NCI-H510A (cell line): ENCODE measurements at places on chromosomes 3 and 15.

GRCh38 chr3:47425959-47426358 lies 45.1 kb downstream of the PTPN23 start:
- no peak for DNase-seq

- peak; percentile 99 for DNase-seq
These were observed 116.7 kb upstream of the CGNL1 start for GRCh38 chr15:57259568-57260040.

GRCh38 chr15:77988347-77989295 lies 88.9 kb downstream of the TBC1D2B start:
- peak; percentile 39 for DNase-seq

DNA sequence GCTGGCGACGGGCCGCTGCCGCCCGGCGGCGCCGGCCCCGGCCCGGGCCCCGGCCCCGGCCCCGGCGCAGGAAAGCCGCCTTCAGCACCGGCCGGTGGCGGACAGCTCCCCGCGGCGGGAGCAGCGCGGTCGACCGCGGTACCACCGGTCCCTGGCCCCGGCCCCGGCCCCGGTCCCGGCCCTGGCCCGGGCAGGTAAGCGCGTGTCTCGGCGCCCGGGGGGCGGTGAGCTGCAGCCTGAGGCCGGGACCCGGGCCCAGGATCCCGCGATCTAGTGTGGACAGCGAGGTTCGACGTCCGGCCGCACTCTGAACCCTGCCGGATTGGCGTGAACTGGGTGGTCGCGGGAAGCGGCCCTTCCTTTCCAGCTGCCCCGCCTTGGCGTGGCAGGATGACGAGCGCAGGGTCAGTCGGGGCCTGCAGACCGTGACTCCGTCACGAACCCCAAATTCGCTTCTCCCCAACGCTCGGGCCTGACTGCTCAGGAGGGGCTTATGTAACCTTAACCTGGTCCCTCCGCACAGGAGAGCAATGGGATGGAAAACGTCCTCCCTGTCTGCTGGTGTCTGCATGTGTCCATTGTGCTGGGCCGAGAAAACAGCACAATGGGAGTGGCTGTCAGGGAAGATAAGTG lies 472 bp downstream of the BSN start:
- no peak for DNase-seq

- DNase-seq: no peak
These were observed 477.4 kb downstream of the RSL24D1 start for GRCh38 chr15:54719325-54719724.

- DNase-seq: no peak
These were observed 9.7 kb upstream of the RNF7 start for GRCh38 chr3:141728355-141728892.

- no peak for DNase-seq
These were observed 48.3 kb downstream of the BTD start for GRCh38 chr3:15649858-15650257.

DNA sequence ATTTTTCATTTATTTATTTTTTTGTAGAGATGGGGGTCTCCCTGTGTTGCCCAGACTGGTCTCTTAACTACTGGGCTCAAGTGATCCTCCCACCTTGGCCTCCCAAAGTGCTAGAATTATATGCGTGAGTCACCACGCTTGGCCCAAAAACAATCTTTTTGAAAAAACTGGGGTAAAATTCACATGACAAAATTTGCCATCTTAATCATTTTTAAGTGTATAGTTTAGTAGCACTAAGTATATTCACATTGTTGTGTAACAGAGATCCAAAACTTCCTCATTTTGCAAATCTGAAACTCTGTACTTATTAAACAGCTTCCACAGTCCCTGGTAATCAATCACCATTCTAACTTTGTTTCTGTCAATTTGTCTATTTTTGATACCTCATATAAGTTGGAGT lies 5.2 kb downstream of the SNX1 start:
- DNase-seq: no peak

GRCh38 chr3:44883999-44884431 lies 9.6 kb downstream of the TGM4 start:
- DNase-seq: no peak

GRCh38 chr3:112857526-112857925 lies 10.9 kb upstream of the CD200R1L start:
- DNase-seq: no peak

- DNase-seq: no peak
These were observed 185.7 kb downstream of the CGGBP1 start for GRCh38 chr3:87873136-87873535.

GRCh38 chr3:15637131-15637951 lies 35.8 kb downstream of the BTD start:
- DNase-seq: no peak

GRCh38 chr3:102353805-102354204 lies 81.0 kb upstream of the ZPLD1 start:
- DNase-seq: no peak
